NCI-H446 treated with DMSO at 0.1 percent for 48 hours (cell line): ENCODE measurements at places on chromosomes 11 and 22.
A peak's percentile ranks its signal among the peaks of the same experiment; 100 is the strongest.

DNA sequence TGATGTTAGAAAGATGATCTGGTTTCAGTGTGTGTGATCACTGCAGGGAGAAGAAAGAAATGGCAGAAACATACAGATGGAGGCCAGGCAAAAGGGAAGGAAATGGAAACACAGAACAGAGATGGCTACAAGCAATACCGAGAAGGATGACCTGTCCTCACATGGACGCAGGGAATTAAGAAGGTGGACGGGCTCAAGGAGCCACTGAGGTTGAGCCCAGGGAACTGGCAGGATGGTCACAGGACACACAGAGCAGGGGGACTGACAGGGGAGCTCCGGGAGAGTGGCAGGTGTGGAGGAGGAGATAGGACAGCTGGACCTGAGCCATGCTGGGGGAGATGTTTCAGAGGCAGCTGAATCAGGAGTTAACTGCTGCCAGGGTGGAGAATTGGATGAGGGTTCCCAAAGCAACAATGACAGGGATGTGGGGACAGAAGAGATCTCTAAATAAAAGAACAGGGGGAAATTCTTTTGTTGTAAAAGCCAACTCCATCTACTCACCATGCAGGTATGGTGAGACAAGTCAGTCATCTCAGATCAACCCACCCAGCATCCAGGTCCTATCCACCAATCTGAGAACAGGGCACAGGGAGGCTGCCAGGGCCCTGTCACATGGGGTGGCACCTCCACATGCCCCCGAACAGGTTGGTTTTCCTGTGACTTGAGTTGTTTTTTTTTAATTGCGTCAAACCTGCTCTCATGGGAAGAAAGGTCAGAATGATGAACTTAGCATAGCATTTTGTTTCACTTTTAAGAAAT, 26.3 kb downstream of the KLHL22 start:
- no peak for DNase-seq

DNA sequence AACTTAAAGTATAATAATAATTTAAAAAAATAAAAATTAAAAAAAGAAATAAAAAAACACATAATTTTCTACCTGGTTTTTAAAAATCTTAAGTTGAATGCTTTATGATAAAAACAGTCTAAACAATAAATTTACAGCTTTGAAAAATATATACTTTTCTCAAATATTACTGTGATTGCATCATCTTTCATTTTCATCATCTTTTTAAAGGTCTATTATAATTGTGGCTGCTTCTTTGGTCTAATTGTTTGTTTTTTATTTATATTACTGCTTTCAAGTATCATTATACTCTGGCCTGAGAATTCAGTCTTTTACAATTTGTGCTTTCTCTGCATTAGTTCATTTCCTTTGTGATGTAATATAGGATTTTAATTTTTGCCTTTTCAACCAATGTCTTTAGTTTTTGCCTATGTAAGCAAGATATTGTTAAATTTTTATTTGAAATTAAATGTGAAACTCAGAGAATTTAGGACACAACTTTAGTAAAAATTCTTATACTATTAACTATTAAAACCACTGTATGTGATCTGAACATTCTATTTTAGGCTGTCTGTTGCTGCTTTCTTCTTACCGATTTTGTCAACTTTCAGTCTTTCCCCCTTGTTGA, 7.3 kb downstream of the CYP2R1 start:
- no peak for DNase-seq

- no peak for DNase-seq
Observed at GRCh38 chr11:71505781-71506180, 21.3 kb upstream of the KRTAP5-7 start.

- peak; percentile 35 for DNase-seq
Observed at GRCh38 chr22:23117891-23118646, 23.7 kb downstream of the RSPH14 start.

- no peak for DNase-seq
Observed at GRCh38 chr22:43736651-43737050, 75.5 kb downstream of the EFCAB6 start.

DNA sequence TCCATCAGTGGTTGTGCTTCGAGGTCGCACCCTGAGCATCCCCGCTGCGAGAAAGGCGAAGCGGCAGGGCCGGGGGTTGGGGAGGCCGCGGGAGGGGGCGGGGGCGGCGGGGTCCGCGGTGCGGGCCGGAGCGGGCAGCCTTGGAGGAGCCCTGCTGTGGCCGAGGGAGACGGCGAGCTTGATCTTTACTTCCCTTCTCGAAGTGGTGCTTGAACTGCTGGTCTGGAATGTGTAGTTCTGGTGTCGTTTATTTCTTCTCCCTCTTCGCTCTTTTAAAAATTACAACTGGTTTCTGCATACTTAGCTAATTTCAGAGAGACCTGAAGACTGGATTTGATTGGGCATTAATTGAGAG, 1.1 kb downstream of the APLP2 start:
- DNase-seq, result no peak

DNA sequence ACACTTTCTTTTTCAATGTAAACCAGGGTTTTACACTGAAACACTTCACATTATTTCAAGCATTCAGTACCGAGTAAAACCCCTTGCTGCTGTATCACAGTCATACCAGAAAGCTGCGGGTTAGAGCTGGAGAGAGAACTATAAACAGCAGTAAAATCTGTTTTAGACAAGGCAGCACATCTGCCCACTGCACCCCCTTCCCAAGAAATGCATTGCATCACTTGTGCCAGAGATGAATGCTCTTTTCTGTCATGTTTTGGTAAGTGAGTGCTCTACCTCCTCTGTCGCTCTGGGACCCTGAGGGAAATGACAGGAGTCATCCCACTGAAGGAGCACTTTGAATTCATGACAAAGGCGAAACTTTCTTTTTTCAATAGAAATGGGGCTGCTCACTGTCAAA, 107.2 kb downstream of the MAML2 start:
- DNase-seq, result no peak
